ENCODE measurements at places on chromosomes 6 and 20.

GRCh38 chr6:10478187-10479040 is 42.7 kb upstream of the GCNT2 start:
- DNase-seq = no peak

DNA sequence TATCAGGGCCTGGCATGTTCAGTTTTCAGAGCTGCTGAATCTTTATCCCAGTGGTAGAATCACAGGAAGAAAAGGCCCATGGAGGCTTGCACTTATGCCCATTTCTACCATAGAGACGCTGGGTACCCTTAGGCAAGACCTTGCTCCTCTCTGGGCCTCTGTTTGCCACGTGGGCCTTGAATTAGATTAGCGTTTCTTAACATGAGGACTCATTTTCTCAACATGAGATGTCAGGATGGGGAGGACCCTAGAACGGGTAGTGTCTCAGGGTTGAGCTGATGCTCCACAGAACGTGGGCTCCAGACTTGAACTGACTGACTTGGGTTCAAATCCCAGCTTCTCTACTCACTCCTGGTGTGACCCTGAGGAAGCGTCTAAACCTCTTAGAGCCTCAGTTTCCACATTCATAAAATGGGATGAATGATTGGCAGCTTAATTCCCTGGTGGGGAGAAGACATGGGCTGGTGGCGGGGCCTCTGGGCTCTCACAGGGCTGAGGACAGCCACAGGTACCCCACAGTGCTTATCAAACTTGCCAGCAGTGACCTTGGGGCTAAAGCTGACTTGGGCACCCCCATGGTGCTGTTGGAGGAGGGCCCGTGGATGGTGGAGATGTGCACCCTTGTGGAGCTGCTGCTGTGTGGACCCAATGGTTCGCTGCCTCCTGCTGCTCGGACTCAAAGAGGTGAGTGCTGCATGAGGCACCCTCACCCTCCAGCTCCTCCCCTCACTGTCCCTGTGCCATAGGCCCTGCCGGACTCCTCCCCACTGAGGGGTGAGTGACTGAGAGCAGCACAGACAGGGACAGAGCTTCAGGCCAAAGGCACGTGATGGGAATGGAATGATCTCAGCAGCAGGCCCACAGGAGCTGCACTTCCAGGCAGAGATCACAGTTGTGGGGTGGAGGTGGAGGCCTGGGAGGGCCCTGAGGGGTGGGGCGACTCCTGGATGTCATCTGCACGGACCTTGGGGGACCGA is 28.2 kb downstream of the SUN5 start:
- no peak for DNase-seq

DNA sequence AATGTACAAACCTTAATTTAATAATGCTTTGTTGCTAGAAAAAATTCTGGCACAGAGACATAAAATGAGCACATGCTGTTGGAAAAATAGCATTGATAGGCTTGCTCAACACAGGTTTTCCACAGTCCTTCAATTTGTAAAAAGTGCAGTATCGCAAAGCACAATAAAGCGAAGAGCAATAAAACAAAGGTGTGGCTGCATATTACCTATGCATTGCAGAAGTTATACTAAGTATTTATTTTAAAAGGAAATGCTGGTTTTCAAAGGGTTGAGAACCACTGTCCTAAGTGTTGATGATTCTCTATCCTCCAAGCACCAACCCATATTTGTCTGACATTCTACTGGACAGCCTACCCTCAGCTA is 54.1 kb upstream of the CAP2 start:
- DNase-seq = no peak

DNA sequence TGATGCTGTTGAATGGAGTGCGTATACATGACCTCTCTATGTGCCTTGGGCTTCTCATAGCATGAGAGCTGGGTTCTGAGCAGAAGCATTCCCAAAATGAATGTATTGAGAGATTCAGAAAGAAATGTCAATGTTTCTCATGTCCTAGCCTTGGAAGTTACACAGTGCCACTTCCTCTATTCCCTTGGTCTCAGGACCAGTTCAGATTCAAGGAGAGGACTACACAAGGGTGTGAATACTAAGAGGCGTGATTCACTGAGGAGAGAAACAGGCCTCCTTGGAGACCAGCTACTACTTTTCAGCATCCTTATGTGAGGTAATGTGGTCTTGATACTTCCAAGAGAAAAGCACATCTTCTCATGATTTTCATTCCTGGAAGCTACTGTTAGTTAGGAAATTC is 10.4 kb downstream of the PPARD start:
- DNase-seq = no peak

DNA sequence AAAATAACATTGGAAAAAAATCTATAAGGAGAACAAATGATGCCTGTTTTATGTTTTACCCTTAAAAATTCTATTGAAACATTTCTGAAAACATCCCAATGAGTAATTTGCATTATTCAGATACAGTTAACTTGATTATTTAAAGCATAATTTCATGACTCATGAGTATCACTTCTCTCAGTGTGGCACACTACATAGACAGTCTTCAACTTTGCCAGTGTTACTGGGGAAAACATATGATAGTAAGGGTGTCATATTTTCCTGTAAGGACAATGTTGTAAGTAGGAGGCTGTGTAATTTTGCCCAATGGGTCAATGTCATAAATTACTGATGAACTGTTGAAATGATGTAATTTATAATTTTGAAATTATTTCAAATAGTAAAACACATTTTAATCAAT is 125.5 kb downstream of the PHACTR1 start:
- DNase-seq = no peak

DNA sequence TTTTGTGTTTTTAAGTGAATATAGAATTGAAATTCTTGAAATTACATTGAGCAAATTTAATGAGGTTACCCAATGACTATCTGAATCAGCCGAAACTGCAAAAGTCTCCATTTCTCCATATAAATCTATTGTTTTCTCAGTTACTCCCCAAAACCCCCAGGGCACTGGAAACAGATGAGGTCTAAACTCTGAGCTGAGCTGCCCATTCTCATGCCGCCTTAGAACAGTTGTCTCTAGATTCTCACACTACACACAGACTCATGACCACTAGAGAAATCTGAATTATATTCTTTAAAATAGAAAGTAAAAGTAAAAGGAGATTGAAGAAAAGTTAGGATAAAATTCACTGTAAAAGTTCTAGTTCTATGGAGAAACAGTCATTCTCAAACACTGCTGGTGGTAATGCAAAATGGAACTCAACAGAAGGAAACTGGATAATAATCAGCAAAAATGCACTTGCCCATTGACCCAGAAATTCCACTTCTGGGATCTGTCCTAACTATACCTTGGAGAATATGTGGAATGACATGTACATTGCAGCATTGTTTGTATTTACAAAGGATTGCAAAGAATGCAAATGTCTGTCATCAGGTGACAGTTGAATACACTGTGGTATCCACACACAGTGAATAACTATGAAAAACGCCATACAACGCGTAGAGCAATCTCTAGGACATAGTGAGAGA is 125.5 kb downstream of the IPCEF1 start:
- DNase-seq = no peak

DNA sequence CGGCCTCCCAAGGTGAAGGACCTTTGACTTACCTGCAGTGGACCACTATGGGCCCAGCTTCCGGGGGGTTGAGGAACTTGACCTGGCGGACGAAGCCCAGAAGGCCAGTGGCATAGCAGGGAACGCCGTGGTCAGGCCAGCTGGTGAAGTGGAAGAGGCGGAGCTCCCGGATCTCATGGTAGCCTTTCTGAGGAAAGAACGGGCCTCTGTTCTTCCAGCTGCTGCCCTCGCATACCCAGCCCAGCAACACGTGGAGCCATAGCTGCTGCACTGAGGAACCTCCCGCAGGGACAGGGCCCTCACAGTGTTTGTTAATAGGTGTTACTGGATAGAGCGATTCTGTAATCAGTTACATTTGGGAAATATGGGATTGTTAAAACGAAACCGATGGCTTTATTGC is 492.1 kb upstream of the CHD6 start:
- no peak for DNase-seq

- DNase-seq = no peak
These were observed 35.6 kb downstream of the RIOK1 start for GRCh38 chr6:7424967-7425807.

DNA sequence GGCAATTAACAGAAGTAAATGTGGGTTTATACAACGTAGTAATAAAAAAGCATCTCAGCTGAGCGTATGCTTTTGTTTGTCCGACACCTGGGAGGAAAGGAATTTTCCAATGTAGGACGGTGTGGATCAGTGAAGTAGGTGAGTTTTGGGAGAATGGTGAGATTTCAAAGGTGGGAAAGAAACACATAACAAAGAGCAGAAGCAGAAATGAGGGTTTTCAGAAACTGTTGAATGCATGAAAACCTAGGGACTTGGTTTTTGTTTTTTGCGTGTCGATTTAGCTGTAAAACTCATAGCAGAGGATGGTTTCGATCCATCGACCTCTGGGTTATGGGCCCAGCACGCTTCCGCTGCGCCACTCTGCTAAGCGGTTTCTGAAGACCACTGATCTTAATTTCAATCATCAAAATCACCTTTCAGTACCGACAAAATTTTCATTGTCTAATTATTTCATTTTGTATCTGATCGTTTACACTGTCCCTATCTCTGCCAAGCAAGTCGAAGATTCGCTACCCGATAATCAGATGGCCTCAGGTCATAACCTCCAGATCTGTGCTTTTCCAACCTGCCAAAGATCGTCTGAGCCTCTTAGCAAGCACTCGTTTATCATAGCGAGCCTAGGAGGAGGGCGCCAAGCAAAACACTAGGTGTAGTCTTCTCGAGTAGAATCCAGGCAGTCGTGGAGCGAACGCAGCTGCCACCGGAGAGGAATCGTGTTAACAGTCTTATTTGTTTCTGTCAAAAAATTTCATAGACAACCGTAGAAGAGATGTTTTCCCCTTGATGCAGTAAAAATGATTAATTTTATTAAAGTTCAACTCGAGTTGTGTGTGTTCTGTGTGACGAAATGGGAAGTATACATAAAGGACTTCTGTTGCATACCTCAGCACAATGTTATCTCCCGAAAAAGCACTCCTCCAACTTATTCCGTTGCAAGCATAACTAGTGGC is 20.9 kb upstream of the POM121L2 start:
- peak; percentile 11 for DNase-seq

GRCh38 chr6:24744911-24745310 is 26.0 kb upstream of the C6orf62 start:
- DNase-seq = no peak
